ENCODE measurements at places on chromosomes 4 and X. TPM values are rescaled to one million over a fixed set of nuclear protein-coding genes. Genes with fewer than 3 reads are reported as not detected.

The RBMXL3 gene
- total RNA-seq = not detected

The PRSS12 gene
- total RNA-seq = 1.1 TPM

The SLC34A2 gene
- 694 TPM for total RNA-seq

The ZCCHC12 gene
- not detected for total RNA-seq

The DTHD1 gene
- total RNA-seq = 1.4 TPM

The EVC2 gene
- 8.7 TPM for total RNA-seq

The TMSB4X gene
- 2,421 TPM for total RNA-seq

The PNMA5 gene
- total RNA-seq = not detected

The USP17L29 gene
- not detected for total RNA-seq

The CENPVL1 gene
- total RNA-seq = not detected

The FGA gene
- total RNA-seq = 6.1 TPM

The MTMR8 gene
- total RNA-seq = 2.7 TPM

The CABS1 gene
- total RNA-seq = not detected
